ENCODE measurements at places on chromosomes 2 and 18.

GRCh38 chr18:59639136-59639535, 58.1 kb downstream of the CCBE1 start:
- no peak for DNase-seq

- no peak for DNase-seq
Measured at GRCh38 chr2:2192091-2192955, 138.8 kb downstream of the MYT1L start.

DNA sequence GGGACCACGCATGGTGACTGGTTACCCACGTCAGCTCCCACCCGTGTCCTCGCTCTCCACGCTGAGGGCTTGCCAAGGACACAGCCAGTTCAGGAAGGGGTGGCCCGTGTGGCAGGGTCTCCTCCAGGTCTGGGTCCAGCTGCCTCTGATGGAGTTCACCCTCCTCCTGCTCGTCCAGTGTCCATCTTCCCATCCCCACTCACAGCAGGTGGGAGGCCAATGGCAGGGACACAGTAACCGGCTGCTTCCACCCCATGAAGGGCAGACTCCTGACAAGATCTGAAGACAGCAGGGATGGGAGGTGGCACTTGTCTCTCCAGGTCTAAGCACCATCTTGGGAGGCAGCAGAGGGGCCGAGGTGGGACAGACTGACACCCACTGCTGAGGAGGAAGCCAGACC, 106.4 kb downstream of the NDUFA10 start:
- no peak for DNase-seq

GRCh38 chr18:63091671-63092364, 227.8 kb downstream of the BCL2 start:
- DNase-seq = no peak

DNA sequence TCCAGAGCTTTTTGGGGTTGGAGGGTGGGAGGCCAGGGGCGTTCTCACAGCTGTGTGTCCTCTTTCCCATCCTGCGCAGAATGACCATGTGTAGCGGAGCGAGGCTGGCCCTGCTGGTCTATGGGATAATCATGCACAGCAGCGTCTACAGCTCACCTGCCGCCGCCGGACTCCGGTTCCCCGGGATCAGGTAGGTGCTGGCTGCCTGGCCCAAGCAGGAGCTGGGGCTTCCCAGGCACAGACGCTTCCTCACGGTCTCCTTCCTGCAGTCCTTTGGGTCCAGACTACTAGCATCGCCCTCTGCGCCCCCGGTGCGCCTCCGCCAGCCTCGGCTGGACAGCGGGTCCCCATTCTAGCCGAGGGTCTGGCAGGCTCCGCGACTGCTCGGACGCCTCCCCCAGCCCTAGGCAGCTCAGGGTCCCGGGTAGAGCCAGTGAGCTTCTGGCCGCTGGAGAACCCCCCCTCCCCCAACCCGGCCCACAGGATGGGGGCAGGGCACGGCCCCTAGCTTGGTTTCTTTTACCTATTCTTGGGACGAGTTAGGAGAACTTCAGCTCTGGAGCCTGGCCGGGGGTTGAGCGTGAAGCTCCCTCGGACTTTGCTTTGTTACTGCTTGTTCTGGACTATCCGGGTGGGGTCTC, 756 bp downstream of the ADCYAP1 start:
- DNase-seq = no peak

DNA sequence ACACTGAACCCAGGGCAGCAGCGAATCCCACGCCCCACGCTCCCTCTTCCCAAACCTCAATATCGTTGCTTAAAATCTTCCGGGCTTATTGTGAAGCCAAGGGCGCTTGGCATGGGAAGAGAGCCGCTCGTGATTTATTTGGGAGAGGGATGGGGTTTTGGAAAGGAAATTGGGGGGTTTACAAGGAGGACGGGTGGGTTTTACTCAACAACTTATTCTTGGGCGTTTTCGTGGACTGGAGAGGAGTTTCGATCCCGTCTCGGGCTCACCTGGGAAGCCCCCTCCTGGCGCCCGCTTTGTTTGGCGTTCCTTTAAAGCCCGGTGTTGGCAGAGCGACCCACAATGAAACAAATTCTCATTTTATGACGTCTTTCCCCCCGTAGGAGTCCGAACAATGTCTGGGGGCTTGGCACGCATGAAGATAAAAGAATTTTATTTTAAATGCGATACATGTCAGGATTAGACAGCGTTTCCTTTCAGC, 135.3 kb downstream of the INSIG2 start:
- no peak for DNase-seq

All from activated CD8-positive, alpha-beta memory T cell treated with anti-CD3 and anti-CD28 coated beads for 1 hour (primary cell).